ENCODE measurements at places on chromosomes 3 and 15.

GRCh38 chr3:30400926-30401325 lies 205.5 kb upstream of the TGFBR2 start:
- no peak for DNase-seq

- no peak for DNase-seq
Measured at GRCh38 chr3:141367038-141367730, 1.1 kb upstream of the ZBTB38 start.

GRCh38 chr3:174710612-174711011 lies 148.5 kb upstream of the NAALADL2 start:
- DNase-seq = no peak

- DNase-seq = no peak
Measured at GRCh38 chr3:104396974-104397669, 969.6 kb upstream of the ALCAM start.

DNA sequence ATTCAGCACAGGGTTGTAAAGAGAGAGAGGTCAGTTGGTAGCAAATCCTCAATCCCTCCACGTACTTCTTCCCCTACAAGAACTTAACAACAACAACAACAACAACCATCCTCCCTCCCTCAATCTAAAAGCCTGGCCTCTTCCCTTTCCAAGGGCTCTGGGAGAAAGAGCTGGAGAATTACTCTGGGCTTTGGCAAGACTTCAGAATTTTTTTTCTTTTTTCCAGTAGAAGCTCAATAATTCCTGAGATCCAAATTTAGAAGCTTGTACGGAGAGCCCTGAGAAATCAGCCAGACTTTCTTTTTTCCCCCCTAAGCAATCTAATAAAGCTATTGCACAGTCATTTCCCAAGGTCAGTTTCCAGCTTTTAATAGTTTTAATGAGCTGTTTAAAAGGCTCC lies 95.8 kb upstream of the CACNA2D3 start:
- no peak for DNase-seq

- no peak for DNase-seq
Measured at GRCh38 chr15:36643551-36643950, 64.1 kb downstream of the CDIN1 start.

DNA sequence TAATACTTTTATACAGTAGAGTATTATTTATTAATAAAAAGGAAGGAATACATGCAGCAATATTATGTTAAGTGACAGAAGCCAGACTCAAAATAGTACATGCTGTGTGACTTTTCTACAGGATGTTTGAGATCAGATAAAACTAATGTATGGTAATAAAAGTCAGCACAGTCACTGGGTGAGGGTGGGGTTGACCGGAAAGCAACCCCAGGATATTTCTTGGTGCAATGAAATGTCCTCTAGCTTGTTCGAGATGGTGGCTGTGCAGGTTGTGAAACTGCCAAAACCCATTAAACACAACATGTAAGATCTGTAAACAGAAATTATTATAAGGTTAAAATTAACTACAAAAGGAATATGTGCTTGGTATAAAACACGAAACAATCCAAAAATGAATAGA lies 20.8 kb upstream of the ALDH1L1 start:
- no peak for DNase-seq

GRCh38 chr3:156553705-156554356 lies 1.1 kb downstream of the SSR3 start:
- DNase-seq = no peak

- no peak for DNase-seq
Measured at GRCh38 chr3:177611752-177612334, 414.6 kb upstream of the TBL1XR1 start.

- DNase-seq = no peak
Measured at GRCh38 chr3:160448845-160449635, 546 bp downstream of the TRIM59 start.

- DNase-seq = no peak
Measured at GRCh38 chr3:165640970-165641369, 196.3 kb downstream of the BCHE start.

DNA sequence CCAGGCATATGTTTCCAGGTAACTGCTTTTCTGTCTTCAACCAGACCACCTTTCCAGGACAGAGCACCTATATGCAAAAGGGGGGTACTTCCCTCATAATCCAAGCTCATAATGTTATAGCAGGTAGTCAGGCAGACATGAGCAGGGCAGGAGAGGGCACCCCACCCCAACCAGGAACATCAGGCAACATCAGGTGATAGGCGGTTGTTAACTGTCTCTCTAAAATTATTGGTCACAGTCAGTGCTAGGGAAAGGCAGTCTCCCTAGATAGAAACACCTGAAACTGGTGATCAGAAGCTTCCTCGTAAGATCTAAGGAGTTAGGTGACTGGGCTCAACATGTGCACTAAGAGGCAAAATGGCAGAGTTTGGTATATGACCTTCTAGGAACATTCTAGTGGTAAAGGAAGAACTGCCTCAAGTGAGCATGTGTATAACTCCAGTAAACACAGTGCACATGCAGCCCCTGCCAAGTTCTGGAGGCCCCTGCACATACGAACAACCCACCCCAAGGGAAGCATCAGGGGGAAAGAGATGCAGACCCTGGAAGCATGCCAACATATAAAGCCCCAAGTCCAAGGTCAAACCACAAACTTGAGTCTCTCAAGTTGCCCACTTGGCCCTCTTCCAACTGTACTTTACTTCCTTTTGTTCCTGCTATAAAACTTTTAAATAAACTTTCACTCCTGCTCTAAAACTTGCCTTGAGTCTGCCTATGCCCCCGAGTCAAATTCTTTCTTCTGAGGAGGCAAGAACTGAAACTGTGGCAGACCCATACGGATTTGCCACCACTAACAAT lies 270.9 kb downstream of the ULK4 start:
- no peak for DNase-seq

DNA sequence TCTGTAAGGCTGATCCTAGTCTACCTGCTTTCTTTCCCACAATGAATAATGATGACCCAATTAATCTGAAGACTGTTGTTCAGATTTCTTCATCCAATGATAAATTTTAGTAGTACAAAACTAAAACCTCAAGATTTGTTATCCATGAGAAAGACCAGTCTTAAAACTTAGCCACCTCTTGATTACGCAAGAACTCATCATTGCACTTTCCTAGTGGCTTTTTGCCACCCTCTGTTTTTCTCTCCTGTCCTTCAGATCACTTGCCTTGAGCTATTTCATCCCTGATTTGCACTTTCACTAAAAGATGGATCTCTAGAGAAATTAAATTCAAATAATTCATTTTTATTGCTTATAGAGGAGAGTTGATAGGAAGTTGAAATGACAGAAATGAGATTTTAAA lies 142.7 kb upstream of the RBMS3 start:
- no peak for DNase-seq

DNA sequence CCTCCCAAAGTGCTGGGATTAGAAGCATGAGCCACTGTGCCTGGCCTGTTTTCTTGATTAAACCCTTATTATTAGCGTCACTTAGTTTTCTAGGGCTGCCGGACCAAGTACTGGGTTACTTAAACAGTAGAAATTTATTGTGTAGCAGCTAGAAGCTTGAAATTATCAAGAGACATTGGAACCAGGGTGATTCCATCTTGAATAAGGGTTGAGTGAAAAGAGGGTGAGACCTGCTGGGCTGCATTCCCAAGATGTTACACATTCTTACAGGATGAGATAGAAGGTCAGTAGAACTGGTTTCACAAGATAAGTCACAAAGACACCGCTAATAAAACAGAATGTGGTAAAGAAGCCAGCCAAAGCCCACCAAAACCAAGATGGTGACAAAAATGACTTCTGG lies 18.6 kb upstream of the FSTL1 start:
- DNase-seq = no peak

DNA sequence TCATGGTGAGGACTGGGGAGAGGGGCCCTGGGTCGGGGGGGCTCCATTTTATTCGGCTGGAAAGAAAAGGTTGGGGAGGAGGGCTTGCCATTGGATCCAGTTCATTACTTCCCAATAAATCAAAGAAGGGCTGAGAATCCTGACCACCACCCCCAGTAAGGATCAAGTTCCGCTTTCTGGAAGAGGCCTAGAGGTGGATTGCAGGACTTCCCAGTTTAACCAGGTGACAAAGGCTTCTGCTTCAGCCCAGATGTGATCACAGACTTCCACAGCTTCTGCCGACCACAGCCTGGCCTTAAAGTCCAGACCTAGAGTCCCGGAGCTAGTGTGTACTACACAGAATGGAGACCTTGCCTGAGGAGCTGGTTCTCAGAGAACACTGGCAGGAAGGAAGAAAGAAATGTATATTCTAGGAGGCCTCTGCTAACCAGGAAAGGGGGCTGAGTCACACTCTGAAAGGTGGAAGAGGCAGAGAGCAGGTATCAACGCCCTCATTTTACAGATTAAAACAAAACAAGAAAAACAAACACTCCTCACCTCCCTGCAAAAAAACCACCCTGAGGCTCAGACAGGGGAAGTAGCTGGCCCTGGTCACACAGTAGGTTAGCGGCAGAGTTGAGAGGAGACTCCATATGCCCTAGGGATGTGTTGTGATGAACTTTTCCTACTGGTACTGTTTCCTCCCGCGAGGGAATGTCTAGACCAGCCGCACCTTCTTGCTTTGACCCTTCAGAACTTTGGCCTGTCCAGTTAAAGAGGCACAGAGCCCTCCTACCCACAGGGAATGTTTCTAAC lies 1.1 kb upstream of the CEMIP start:
- no peak for DNase-seq

- DNase-seq = no peak
Measured at GRCh38 chr15:69666921-69667811, 214.5 kb downstream of the RPLP1 start.

DNA sequence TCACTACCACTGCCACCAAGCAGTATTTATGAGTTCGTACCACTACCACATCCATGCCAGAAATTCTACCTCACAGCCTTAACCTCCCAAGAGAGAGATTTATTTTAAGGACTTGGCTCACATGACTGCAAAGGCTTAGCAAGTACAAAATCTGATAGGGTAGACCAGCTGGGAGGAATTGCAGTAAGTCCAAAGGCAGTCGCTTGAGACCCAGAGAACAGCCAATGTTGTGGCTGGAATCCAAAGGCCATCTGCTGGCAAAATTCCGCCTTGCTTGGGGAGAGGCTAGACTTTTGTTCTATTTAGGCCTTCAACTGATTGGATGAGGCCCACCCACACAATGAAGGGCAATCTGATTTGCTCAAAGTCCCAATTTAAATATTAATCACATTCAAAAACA lies 101.4 kb upstream of the STT3B start:
- no peak for DNase-seq

- no peak for DNase-seq
Measured at GRCh38 chr3:170707899-170708298, 122.0 kb upstream of the SLC7A14 start.

GRCh38 chr15:71044006-71044405 lies 71.3 kb upstream of the THSD4 start:
- no peak for DNase-seq

DNA sequence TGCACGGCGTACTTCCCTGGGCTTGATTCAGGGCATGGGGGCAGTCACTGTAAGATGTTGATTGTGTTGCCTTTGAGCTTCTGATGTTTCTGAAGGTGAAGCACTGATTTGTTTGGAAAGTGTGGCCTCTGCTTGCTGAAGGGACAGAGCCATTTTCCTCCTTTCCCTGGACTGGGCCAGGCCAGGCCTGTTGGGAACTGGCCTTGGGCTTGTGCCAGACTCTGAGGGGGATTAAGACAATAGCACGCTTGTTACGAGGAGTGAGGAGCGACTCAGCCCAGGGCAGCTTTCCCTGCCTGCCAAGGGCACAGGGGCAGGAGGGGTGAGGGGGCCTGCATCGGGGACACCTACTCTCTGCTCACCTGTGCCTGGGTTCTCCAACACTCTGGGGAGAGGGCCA lies 42.9 kb downstream of the LINGO1 start:
- no peak for DNase-seq

GRCh38 chr15:91925794-91926193 lies 72.3 kb downstream of the SLCO3A1 start:
- DNase-seq = no peak

GRCh38 chr15:53038655-53038941 lies 248.5 kb upstream of the ONECUT1 start:
- DNase-seq = no peak

DNA sequence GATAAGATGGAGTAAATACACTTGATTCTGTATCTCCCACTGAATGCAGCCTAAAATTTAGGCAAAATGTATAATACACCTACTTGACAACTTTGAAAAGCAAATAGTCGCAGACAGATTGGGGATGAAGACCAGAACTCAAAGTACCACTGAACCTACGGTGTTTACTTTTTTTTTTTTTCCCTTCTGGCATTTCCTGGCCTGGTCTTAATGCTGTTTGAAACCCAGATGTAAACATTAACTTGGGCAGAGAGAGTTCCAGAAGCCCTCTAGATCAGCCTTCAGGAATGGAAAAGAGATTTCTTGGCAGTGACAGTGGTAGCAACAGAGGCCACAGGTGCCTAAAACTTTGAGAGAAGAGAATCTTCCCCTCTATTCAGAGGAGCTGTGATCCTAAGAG lies 27.8 kb downstream of the ALPK3 start:
- no peak for DNase-seq

DNA sequence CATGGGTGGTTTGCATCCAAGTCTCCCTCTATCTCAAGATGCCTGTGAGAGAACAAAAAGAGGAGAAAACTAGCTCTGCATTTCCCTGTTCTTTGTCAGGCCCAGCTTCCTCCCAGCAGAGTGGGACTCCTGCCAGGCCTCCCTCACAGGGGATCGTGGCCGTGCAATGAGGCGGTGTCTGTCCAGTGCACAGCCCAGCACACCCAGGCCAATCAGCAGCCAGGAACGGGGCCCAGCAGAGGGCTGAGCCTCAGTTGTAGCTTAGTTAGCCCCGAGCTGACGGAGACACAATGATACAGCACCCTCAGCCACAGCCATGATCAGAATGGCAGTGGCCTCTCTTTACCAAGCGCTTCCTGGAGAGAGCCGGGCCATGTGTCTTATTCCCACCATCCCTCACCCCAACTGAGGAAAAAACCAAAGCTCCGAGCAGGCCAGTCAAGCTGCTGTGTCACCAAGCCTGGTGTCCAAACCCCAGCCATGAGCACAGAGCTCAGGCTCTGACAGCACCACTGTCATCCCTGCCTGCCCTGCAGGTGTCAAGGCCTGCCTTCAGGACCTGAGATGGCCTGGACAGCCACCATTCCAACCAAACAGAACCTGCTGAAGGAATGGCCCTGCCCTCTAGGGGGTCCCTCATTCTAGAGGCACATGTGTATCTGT lies 71.1 kb downstream of the DNAJB8 start:
- no peak for DNase-seq

DNA sequence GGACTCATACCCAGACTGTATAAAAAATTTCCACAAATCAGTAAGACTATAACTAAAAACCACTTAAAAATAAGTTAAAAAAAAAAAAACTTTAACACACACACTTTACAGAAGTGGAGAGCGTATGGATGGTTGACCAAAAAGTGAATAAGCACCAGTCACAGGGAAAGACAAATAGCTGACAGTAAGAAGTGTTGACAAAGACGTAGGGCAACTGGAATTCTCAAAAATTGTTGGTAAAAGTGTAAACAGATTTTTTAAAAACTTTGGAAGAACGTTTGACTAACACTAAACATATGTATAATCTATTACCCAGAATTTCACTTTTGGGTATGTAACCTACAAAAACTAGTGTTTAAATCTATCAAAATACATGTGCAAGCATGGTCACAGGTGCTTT lies 73.7 kb downstream of the TMEM212 start:
- DNase-seq = no peak
